ENCODE measurements at places on chromosomes 2 and 18.

DNA sequence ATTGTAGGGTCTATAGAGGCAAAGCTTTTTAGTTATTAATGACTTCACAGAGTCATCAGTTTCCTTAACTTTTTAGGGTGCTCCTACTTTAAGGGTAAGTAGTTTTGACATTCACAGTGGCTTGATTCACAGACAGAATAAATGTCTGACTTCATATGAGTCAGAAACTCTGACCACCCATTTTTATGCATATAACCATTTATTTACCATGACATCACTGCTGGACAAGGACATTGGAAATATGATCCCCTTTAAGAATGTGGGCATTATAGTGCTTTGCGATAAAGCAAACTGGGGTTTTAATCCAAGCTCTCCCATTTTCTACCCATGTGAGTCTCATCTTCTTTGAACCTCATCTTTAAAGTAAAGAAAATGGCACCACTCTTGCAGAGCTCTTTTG, 162.0 kb upstream of the MC4R start:
- no peak for DNase-seq

DNA sequence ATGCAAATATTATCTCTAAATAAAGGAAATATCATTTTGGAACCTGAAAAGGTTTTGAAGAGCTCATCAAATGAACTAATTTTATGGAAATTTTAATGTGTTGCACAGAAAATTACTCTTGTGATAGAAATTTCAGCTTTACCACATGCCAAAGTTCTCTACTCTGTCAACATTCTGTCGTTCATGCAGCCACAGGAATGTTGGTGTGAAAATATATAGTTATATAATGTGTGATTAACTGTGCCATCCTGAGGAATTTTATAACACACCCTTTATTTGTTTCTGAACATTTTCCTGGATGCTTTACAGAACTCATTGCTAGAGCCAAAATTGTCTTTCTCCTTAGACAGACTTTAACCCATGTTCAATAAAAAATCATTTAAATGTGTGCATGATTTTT, 202.5 kb upstream of the SLC8A1 start:
- DNase-seq, result no peak

GRCh38 chr2:121288454-121289231, 3.6 kb upstream of the TFCP2L1 start:
- DNase-seq, result no peak

DNA sequence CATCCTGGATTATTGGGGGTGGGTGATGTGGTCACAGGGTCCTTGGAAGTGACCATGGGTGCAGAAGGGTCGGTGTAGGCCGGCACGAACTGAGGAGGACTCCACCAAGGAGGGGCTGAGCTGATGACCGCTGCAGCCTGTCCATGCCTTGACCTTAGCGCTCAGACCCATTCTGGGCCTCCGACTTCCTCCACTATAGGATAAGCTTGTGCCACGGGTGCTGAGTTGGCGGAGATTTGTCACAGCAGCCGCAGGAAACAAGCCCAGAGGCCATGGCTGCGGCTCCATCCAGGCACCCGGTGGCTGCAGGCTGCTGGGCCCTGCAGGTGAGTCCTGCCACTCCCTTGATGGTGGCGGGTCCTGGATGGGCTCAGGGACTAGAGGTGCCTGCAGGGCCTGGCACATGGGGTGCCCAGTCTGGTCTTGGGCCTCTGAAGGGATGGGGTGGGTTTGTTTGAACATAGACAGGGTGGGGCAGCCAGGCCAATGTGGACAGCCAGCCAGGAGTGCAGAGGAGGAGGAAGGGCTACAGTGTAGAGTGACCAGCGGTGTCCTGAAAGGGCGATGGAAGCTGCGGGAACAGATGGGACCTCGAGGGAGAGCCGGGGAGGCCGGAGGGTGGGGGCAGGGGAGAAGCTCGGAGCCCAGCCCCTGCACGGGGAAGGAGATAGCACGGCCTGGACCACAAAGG, 84.8 kb downstream of the SEPTIN10 start:
- DNase-seq, result no peak

GRCh38 chr2:187618813-187619212, 64.6 kb upstream of the TFPI start:
- DNase-seq, result no peak

DNA sequence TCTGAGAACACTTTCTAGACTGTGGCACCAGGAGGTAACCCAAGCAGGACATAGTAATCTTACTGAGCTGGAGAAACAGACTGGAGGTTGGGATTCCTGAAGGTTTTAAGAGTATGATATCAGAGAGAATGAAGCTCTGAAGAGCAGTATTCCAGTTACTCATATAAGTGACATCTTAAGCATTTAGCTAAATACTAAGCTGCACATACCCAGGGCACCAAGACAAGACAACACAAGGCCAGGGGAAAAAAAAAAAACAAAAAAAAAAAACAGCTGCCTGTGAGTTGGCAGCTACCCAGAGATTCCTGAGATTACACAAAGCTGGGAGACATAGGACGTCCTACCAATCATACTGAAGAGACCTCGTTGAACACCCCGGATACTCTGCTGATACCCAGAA, 175.8 kb downstream of the SRBD1 start:
- no peak for DNase-seq

DNA sequence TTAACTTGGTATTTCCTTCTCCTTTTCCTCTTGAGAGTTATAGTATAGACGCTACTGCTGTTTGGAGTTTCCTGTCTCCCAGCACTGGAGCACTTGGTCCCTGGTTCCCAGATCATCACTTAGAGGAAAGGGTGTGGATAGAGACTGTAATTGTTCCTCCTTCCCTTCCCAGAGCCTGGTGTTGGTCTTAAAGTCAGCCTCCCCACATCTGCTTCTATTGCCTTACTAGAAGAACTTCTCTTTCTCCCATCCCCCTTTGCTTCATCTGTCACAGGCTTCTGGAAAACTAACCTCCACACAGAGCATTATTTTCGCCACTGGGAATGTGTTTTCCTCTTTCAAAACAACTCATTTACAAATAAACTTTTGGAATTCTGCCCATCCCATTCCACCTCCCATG, 131.0 kb downstream of the CCDC85A start:
- DNase-seq, result no peak

DNA sequence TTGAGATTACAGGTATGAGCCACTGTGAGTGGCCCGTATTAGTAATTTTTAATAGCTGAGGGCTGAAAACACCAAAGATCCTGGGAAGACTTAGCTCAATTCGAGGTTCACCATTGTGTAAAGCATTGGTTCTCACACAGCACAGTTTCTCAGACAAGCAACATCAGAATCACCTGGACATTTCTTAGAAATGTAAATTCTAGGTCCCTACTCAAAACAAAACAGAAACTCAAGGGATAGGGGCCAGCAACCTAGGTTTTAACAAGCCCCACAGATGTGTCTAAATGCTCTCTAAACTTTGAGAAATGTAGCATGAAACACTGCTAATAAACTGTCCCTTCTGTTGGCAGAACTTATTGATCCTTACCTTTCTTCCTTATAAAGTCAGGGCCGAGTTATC, 681.2 kb downstream of the RNF144A start:
- DNase-seq, result no peak

Data from CMK (cell line).